ENCODE measurements at places on chromosomes 6 and 20.

DNA sequence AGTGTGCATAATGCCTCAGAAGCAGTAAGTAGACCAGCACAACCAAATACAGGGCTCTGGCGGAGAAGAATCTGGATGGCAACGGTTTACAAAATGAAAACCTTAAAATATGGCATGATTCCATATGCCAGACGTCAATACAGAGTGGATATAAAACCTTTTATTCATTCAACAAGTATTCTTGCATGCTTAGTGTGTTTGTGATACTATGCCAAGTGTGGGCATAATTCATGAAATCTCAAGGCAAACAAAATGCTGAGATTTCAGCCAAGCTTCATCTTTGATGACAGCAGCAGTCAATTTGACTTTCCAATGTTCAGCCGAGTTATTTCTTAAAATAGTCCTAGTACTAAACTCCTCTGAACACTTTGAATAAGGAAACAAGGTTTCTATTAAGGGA lies 119.4 kb downstream of the CD24 start:
- no peak for DNase-seq

DNA sequence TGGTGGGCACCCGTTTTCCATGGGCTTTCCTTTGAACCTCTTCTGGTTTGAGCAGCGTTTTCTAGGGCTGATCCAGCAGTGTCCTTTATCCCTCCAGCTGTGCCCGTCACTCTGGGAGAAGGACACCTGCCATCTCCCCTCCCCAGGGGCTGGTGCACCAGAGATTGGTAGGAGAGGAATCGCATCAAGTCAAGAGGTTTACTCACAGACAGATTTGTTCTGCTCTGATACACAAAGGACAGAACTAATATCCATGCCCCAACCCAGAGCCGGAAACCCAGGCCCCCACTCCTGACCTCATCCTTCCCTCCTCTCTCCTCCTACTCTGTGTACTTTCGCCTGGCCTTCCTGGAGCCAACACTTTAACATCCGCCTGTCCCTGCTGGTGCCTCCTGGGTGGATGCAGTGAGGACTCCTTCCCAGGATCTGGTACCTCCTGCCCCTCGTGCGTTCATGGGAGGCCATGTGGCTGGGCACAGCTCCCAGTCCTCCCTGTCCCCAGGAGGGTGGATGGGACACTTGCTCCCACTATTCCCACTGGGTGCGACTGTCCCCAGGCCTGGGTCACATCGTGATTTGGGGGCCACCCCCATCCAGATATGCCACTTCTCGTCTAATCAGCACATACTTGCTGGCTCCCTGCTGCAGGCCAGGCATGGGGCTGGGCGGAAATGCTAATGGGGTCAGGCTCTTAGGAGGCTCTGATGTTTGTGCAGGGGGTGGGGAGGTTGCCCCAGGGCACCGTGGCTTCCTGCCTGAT lies 286.3 kb downstream of the CDH4 start:
- no peak for DNase-seq

- DNase-seq, result no peak
Observed at GRCh38 chr20:16922834-16923233, 174.7 kb downstream of the OTOR start.

GRCh38 chr6:80633412-80633811 lies 526.9 kb downstream of the BCKDHB start:
- no peak for DNase-seq

GRCh38 chr6:85118652-85119235 lies 331.1 kb upstream of the NT5E start:
- DNase-seq, result no peak

DNA sequence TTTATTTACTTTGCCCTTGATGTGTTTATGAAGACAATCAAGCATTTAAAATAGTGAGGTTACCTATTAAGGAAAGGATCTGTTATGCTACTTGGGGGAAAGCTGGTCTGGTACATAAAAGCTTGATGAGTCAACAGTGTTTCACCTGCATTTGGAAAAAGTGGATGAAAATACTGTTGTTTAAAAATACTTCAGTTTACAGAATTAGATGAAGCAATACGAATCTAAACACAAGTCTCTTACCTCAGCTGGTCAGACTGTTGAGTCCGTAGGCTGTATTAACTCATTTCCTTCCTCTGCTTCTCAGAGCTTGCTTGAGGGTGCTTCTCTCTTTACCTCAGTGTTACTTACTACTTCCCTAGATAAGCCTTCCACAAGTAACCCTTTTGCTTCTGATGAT lies 36.1 kb downstream of the NKX2-4 start:
- no peak for DNase-seq

DNA sequence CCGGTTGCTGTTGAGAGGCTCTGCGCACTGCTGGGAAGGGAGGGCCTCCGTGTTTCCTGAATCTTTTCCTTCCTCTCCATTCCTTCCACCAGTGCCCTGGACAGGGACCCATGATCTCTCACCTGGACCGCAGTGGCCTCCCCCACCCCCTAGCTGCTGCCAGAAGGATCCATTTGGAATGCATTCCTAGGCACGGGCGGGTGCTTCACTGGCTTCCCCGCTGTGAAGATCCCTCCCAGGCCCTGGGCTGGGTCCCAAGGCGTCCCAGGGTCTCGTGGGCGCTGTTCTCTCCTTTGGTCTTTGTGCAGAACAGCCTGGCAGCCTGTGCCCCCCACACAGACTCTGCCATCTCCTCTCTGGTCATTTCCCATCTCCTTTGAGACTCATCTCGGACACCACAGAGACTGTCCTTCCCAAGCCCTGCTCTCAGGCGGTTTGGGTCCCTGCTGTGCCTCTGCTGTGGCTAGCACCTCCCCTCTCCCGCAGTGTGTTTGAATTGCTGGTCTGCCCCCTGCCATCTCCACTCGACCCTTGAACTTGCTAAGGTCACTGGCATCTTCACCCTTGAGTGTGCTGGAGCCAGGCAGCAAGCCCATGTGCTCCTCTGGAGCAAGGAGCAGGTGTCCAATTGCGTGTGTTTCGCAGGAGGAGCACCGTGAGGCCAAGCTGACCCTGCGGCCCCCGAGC lies 59.0 kb downstream of the TCP11 start:
- DNase-seq, result no peak

- no peak for DNase-seq
Observed at GRCh38 chr6:166907373-166907841, 48.9 kb downstream of the RNASET2 start.

GRCh38 chr20:8842525-8842924 lies 226.4 kb upstream of the PLCB4 start:
- no peak for DNase-seq

- no peak for DNase-seq
Observed at GRCh38 chr6:28060405-28060804, 20.0 kb upstream of the ZNF165 start.

DNA sequence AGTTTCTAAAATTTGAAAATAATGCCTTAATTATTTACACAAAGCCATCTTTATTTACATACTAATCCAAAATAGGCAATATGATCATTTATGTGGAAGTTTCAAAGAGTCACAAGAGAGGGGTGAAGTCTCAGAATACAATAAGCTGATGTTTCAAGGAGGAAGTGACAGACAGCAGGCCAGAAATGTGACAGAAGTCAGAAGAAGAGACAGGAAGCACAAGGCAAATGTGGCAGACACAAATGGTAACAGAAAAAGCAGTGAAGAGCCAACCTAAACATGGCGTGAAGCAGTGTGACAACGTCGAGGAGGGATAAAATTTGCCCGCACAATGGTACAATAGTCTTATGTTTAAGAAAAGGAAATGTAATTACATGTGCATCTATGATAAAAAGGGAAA lies 59.8 kb downstream of the SHPRH start:
- DNase-seq, result no peak

DNA sequence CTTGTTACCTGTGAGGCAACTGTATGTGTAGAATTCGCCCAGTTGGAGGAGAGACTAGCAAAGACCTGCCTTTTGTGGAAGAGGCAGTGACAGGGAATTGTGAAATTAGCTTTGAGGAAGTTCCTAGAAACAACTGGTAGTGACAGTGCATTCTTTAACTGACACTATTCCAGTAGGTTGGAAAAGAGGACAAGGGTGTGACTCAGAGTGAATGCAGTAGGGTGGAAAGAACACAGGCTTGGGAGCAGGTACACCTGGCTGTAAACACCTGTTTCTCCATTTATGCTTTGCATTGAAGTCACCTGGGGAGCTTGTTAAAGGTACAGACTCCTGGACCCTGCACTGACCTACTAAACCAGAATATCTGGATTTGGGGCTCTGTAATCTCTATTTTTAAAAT lies 295.7 kb downstream of the PHACTR1 start:
- no peak for DNase-seq

DNA sequence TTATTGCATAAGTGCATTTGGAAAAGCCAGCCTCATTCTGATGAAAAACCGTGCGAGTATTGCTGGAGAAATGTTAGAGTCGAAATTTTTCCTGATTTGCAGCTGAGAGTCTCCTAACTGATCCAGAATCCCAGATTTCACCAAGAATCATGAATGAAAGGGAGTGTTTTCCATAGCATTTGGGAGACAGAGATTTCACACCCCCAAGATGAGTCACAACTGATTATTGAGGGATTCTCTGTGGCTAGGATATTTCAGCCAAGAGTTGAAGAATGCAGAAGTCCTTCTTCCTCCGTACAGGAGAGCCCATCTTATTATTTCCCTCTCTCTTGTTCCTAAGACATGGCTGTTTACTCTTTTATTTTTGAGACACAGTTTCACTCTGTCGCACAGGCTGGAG lies 82.2 kb upstream of the SALL4 start:
- no peak for DNase-seq

DNA sequence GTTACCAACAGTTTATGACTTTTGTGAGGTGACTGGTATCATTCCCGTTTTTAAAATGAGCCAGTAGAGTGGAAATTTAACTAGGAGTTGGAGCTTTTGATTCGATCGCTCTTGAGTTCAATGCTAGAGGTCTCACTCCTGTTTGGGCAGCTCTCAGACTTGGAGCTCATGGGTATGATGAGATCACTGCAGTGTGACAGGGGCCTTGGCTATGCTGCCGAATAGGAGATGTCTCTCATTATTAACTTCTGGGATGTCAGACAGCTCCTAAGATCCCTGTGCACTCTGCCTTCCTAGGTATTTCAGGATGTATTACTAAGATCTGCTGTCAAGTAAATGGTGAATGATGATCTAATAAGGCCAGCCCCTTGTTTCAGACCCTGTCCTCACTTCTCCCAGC lies 20.4 kb downstream of the AKAP12 start:
- DNase-seq, result no peak

DNA sequence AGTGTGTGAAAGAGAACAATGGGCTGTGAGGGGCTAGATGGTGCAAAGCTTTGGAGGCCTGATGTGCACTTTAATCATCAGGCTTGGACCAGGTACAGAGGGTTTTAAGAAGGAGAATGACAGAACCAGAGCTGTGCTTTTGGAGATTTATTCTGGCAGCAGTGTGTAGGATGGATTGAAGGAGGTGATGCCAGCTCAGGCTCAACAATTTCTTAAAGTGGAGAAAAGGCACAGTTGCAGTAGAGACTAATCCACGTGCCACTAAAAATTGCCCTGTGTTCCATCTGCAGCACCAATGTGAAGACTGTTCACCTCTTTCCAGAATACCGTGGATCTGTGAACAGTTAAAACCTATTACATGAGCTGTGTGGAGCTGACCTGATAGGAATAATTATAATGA lies 134.7 kb downstream of the FUT9 start:
- DNase-seq, result no peak

GRCh38 chr20:16432466-16433292 lies 140.6 kb downstream of the KIF16B start:
- DNase-seq, result no peak

DNA sequence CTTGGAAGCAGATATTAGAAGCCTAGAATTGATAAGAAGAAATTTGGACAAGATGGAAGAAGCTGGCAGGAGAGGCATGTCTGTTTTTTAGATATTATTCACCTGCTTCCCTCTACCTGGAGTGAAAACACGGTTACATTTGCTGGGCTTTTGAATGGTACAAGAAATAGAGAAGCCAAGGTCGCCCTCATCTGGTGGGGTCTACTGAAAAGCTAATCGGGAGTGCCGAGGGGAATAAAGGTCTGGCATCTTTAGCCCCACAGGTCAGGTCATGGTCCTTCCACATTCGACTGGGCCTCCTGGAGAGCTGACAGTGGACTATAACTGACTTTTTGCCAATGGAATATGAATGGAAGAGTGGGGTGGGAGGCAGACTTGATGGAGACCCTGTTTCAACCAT lies 4.6 kb upstream of the C2 start:
- no peak for DNase-seq

DNA sequence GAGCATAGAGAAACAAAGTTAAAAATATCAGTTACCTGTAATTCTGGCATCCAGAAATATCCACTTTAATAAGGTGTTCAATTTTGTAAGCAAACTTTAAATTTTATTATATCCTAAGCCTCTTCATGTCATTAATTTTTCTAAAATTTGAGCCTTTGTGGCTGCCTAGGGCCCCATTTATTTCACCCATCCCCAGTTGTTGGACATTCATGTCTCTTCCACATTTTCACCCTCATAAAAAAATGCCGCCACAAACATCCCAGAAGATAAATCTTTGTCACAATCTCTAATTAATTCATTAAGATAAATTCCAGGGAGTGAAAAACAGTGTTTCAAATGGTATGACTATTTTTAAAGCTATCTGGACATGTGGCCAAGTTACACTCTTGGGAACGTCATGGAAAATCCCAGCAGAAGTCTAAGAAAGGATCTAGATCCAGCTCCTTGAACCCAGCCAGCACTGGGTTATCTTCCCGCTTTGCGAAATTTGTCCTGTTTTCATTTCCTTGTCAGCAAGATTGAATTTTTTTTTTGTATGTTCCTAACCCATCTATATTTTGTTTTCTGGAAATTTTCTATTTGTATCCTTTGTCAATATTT lies 97.2 kb downstream of the TMEM242 start:
- no peak for DNase-seq

- no peak for DNase-seq
Observed at GRCh38 chr6:4055420-4056041, 23.4 kb downstream of the FAM217A start.

DNA sequence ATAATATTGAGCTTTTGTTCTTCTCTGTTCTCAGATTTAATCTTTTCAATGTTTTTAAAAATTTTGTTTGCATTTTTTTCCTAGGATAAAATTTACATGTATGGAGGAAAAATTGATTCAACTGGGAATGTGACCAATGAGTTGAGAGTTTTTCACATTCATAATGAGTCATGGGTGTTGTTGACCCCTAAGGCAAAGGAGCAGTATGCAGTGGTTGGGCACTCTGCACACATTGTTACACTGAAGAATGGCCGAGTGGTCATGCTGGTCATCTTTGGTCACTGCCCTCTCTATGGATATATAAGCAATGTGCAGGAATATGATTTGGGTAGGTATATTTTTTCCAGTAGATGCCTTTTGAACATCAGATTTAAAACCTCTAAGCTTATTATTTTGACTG lies 89.8 kb downstream of the ATRN start:
- no peak for DNase-seq

- DNase-seq, result no peak
Observed at GRCh38 chr6:82113231-82113630, 134.3 kb downstream of the IBTK start.

DNA sequence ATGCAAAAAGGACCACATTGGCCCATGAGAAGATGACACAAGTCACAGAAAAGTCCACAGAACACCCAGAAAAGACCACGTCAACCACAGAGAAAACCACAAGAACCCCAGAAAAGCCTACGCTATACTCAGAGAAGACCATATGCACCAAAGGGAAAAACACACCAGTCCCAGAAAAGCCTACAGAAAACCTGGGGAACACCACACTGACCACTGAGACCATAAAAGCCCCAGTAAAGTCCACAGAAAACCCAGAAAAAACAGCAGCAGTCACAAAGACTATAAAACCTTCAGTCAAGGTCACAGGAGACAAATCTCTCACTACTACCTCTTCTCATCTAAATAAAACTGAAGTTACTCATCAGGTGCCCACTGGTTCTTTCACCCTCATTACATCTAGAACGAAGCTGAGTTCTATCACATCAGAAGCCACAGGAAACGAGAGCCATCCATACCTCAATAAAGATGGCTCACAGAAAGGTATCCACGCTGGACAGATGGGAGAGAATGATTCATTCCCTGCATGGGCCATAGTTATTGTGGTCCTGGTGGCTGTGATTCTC lies 11.2 kb downstream of the MUCL3 start:
- no peak for DNase-seq
